ENCODE measurements at places on chromosomes 7 and 10.

GRCh38 chr7:22445140-22445743, 54.7 kb downstream of the STEAP1B start:
- no peak for DNase-seq

DNA sequence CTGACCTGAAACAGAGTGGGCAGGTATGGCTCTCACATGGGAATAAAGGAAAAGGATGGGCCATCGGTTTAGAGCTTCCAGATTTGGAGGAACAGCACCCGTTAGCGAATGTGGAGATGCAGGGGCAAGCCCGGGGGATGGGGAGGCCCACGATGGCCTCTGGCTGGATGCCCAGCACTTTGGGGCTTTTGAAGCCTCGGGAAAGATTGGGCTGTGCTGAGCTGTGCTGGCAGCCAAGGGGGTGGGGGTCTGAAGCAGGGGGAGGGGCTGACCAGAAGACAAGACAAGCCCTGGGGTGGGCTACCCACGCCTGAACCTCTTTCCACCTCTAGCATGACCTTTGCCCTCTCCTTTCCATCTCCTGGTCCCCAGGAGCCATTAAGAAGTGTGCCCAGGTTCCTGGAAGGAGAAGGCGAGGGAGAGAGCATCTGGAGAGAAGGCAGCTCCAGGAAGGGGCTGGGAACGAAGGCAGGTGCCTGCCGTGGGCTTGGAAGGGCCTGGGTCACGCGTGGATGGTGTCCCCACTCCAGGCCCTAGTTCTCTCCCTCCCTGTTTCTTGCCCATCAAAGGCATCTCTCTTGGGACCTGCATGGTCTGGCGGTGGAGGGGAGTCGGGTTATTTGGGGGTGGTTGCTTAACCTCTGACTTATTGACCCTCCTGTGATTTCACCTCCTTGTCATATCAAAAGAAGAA, 39.7 kb downstream of the JAKMIP3 start:
- no peak for DNase-seq

DNA sequence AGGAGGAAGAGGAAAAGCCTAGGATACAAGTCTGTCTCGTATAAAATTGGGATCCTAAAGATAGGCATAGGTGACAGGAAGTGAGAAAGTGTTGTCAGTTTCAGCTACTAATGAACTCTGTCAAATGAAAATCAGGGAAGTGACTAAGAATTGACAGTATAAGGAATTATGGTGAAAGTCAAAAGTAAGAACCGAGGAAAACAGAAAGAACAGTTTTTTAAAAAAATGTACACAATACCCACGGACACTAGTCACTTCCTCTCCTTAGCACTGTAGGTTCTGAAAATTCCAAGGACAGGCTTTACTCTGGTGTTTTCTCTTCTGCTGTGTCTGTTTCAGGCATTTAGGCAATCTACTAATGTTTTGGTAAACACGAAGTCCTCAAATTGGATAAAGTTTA, 42.3 kb downstream of the ATAD1 start:
- no peak for DNase-seq

GRCh38 chr10:86389441-86390193, 23.0 kb upstream of the GRID1 start:
- no peak for DNase-seq

DNA sequence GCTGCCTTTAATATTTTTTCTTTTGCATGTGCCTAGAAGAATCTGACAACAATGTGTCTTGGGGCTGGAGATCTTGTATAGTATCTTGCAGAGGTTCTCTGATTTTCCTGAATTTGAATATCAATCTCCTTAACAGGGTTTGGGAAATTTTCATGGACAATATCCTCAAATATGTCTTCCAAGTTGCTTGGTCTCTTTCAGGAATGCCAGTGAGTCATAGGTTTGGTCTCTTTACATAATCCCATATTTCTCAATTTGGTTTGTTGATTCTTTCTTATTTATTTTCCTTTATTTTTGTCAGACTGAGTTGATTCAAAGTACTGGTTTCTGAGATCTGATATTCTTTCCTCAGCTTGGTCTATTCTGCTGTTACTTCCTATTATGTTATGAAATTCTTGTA, 208.7 kb upstream of the GLI3 start:
- no peak for DNase-seq

DNA sequence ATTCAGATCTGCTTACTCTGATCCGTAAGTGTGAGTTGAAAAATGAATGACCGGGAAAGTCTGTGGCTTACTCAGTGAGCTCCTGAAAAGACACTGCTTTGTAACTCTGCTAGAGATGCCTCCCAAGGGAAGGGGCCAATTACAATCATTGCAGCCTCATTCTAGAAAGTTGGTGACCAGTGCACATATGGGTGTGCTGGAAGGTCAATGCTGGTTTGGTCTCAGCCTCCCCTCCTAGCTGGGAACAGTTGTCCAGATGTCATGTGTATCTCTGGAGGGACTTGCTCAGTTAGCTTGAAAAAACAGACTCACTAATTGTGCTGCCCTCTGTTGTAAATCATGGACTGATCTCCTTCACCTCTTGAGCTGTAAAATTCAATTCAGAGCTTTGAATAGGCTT, 405.0 kb downstream of the ADRA2A start:
- no peak for DNase-seq

DNA sequence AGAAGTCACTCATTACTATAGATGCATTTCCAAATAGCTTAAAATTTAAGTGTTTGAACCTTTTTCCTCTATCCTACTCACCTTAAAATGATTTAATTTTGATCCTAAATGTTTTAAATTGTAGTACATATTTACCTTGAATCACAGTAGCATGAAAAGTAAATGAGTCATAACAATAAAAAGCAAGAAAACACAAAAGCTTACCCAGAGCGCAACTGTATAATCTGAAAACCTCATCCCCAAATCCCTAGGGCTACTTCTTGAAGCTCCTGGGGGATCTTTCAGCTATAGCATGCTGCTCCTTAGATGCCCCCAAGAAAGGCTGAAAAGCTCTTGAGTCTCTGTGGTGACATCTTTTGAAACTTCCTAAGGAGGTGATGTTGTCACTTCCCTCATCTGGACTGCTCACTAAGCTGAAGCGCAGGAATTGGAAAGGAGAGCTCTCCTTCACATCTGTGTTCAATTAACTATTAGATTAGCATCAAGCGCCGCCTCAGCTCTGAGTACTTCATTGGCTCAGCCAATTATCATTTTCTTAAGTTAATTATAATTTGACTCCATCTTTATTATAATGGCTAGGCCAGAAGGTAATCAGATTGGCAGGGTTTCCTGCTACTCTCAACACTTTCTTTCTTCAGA, 60.2 kb downstream of the SEMA3E start:
- no peak for DNase-seq

- no peak for DNase-seq
These were observed 24.7 kb upstream of the ADCYAP1R1 start for GRCh38 chr7:31027161-31027965.

DNA sequence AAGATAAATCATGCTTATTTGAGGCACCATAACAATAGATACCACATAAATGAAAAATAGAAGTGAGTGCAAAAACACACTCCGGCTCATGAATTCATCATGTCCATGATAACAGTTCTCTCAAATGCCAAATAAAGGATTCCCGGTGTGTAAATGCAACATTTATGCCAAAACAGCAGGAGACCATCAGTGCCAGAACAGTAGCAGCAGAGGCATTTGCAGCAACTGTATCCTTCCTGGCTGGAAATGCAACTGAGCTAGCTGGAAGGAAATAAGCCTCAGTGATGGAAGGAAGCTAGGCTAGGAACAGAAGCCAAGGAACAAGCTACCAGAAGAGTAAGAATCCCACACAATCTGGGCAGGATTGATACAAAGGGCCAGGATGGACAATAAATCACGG, 79.9 kb upstream of the THSD7A start:
- DNase-seq = no peak

DNA sequence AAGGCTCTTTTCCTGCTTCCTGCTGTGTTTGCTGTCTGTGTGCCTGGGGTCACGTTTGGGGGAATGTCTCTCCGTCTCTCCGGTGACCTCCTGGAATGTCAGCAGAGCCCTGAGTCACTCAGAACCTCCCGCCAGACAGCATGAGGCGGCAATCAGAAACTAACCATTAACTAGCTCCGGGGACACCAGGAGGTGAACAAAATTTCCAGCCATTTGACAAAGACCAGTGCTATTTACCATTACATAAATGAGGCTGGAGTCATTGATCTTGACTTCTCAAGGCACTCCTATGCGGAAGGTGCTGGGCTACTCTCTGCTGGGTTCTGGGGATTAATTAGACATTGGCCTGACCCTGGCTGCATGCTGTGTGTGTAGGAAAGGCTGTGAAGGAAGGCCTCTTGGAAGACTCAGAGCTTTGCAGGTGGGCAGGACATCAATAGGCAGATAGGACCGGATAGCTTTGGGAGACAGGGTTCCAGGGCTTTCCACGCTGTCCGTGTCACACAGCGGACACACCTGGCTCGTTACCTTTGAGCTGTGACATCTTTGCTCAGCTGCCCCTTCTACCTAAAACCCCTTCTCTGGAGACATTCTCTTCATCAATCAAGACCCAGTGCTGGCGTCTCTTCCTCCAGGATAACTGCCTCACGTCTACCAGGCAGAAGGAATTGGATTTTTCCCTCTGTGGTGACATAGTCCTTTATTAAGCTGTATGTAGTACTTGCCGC, 77.0 kb downstream of the PFKFB3 start:
- no peak for DNase-seq

GRCh38 chr7:69318794-69319193, 279.5 kb upstream of the AUTS2 start:
- DNase-seq = no peak

DNA sequence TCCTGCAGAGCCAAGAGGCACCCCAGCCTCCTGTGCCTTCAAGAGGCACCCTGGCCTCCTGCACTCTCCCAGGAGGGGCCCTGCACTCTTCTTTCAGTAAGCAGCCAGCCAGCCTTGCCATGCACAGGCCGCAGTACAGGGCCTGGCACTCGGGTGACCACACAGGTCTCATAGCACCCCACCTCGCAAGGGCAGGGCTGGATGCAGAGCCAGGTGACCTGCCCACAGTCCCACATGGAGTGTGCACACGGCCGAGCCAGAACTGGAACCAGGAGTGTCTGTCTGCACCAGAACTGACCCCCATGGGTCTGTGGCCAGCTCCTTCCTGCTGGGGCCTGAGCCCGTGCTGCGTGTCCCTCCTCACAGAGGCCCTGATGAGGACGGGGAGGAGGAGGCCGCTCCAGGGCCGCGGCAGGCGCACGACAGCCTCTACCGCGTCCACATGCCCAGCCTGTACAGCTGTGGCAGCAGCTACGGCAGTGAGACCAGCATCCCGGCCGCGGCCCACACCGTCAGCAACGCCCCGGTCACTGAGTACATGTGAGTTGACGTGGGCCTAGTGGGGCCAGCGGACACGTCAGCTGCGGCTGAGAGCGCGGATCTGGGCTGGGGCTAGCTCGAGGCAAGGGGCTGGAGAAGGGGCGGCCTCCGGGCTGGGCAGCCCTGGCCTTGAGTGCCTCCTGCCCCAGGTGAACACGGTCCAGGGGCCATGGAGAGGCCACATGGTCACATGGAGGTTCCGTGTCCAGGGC, 26.3 kb downstream of the TTYH3 start:
- DNase-seq = no peak

DNA sequence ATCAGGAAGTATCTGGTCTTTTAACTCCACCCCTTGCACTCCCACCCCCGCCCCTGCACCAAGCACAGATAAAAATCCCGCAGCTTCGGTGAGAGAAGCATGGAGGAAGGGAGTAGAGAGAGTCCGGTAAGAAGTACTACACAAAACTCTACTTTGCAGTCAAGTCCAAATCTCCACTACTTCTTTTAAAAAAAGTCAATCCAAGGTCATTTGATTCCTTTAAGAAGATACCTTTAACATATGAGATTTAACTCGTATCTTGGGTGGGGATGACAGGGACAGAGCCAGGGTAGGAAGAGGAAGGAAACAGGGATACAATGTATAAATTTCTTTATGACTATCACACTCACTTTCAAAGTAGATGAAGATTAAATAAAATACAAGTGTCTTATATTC, 132.1 kb downstream of the NRBF2 start:
- peak; percentile 69 for DNase-seq

Measured in CD4-positive, alpha-beta T cell treated with Interleukin-17A for 1 hour (primary cell).